ENCODE measurements at places on chromosomes 7 and 10.

GRCh38 chr10:118357841-118358240 lies 15.7 kb upstream of the FAM204A start:
- no peak for DNase-seq

DNA sequence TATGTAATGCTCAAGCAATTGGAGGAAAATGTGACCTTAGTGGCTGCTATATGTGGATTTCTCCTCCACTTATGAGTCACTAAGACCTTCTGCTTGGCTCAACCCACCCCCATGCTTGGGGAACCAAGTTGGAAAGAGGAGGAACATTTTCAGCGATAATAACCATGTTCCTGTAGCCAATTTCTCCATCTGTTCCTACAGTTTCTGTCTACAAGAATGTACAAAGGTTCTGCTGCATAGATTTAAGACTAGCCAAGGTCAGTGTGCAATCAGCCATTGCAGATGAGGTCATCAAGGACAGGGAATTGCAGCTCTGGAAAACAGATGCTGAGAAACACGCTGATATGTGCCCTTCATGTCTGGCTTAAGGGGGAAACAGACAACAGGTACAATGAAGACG lies 5.6 kb upstream of the NRCAM start:
- DNase-seq: no peak

- no peak for DNase-seq
Observed at GRCh38 chr7:155995183-155995612, 182.9 kb upstream of the SHH start.

DNA sequence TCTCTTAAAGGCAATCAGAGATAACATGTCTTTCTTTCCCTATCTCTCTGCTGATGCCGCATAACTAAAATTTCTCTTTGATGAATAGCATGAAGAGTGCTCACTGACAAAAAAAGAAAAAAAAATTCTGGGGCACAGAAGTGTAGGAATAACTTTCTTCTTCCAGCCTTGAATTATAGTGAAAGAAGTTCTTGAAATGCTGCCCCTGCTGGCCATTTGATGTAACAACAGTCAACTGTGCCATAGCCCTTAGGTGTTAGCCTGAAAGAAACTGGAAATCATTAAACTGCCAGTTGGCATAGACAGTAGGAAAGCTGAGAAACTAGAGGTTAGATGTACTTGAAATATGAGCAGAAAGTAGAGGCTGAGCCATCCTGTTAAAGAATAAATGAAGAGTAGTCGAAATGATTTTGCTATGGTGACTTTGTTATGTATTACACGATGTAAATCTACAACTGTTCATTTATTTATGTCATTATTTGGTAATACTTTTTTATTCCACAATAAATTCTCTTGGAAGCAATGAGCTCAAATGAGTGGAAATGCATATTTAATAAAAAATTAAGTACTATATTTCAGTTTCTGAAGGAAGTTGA lies 48.3 kb upstream of the FAM171A1 start:
- peak; percentile 47 for DNase-seq

GRCh38 chr7:131745390-131746248 lies 189.2 kb upstream of the PODXL start:
- peak; percentile 56 for DNase-seq

DNA sequence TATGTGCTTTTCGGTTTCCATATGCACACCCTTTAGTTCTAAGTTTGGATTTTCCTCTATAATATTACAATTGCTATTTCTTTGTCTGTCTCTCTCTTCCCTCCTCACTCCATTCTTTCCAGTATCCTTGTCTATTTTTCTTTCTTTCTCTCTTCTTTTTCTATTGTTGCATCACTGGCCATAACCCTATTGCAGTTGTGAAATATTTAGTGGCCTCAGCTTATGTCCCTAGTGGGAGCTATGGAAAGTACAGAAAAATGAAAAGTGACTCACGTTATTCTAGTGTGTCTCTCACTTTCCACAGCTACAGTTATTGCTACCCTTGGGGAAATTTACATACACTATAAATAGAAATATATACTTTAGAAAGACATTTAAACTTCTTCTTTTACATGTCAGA lies 59.1 kb downstream of the CNTNAP2 start:
- peak; percentile 4 for DNase-seq

GRCh38 chr10:70851597-70852475 lies 36.1 kb downstream of the SGPL1 start:
- DNase-seq: no peak

Measured in brain microvascular endothelial cell (primary cell).